Stimulated activated CD4-positive, alpha-beta T cell treated with anti-CD3 and anti-CD28 coated beads, Interleukin-4, amount 100 ng/mL, for 24 hours (primary cell): ENCODE measurements at places on chromosomes 2 and 18.
A peak's percentile ranks its signal among the peaks of the same experiment; 100 is the strongest.

DNA sequence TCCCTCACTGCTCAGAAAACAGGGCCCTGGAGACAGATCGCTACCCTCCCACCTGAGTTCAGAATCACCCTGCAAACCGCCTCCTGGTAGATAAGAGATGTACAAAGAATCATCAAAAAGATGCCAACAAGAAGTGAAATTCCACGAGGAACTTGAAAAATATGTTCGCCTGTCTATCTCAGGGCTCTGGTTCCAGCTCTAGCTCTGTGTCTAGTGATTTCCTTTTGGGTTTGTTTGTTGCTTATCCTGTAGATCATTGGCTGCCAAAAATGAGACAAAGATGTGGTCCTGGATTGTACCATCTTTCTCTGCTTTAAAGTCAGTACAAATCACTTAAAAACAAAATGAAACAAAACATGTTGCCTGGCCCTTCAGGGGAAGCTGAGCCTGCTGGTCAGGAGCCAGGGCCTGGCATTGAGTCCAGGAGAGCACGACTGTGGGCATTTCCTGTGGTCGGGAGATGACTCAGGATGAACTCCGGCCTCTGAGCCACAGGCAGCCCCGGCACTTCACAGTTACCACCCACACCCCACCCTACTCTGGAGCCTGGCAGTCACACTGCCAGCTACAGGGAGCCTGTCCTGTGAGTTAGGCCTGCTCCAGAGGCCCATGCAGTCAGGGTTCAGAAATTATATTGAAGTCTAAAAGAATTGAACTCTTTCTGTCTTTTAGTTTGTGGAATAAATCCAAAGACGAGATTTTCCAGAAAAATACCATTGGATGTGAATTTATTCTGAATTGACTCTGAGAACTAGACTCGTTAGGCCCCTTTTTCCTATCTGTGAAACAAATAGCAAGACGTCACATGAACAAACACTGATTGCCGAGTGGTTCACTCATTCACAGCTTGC, 8.0 kb upstream of the ITGB6 start:
- no peak for DNase-seq

GRCh38 chr2:230203110-230203676, 16.6 kb downstream of the SP110 start:
- DNase-seq, result no peak

- DNase-seq, result no peak
Observed at GRCh38 chr2:29946505-29946904, 25.1 kb upstream of the ALK start.

- DNase-seq, result no peak
Observed at GRCh38 chr2:40584432-40584831, 132.5 kb upstream of the SLC8A1 start.

GRCh38 chr2:105176429-105176828, 65.1 kb upstream of the GPR45 start:
- no peak for DNase-seq

DNA sequence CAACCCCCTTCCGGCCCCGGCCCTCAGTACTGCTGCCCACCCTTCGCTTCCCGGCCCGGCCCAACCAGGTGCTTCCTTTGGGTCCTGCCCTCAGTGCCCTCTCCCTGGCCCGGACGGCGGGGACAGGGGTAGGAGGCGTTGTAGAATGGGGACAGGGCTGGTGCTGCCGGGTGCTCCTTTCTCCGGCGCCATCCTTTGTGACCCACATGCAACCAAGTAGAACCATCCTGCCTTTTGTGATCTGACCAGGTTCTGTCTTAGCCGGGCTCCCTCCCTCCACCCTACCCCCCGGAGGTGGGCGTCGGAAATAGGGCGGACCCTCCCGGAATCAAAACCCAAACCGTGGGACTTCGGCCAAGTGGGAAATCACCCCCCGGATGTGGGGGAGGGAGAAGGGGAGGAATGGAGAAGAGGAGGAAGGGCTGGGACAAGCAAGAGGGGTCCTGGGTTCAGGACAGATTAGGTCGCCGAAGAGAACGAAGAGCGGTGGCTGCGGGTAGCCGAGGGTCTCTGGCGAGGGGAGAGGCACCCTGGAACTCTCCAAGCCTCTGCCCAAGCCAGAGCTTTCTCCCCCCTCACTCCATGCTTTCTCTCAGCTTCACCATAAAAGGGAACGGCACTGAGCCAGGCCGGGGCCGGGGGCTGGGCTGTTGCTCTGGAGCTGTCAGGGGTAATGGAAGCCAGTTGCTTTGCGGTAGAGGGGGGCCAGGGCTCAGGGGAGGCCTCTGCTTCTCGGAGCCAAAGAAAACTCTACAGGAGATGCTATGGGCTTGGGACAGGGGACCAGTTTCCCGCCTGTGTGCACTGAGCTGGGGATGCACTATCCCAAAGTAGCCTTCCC, 756 bp upstream of the OST4 start:
- DNase-seq, result peak; percentile 36

DNA sequence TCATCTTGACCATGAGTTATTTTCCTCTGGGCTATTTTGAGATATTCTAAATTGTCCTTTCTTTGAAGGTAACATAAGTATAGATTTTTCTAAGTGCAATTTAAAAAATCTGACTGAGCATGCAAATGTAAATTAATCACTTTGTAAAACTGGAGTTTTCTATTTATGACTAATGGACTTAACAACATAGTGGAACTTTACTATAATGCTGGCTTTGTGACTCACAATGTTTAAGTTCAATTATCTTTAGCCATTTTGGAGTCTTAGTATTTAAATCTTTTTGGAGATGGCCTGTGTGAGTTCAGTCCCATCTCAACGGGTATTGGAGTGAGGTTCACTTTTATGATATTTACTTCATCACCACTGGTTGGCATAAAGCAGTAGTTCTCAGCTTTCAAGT, 35.2 kb upstream of the NOSTRIN start:
- DNase-seq, result no peak

- DNase-seq, result no peak
Observed at GRCh38 chr2:68727683-68728375, 6.8 kb upstream of the ARHGAP25 start.
